ENCODE measurements at places on chromosomes 11 and 22.

DNA sequence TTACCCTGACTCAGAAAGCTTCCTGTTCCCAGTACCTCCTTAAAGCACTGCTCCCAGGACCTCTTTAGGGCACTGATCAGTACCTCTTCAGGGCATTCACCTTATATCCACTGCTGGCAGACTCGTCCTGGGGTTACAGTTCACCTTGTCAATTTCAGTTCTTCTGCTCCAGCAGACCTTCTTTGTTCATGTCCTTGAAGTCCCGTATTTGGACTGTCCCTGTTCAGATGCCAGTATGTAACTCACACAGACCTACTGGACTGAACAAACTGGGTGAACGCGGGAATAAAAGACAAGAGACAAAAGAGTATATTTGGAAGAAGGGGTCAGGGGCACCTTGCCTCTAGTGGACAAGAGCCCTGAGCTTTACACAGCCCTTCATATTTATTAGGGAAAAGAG, 31.8 kb upstream of the NCAM1 start:
- no peaks in the 10 kb centered on the region for H3K4me1 ChIP-seq
- H3K27me3 ChIP-seq, result no peaks in the 10 kb centered on the region
- DNase-seq, result no peak

- H3K27ac ChIP-seq, result no peak overlapping the region
- DNase-seq, result no peak
- no peaks in the 10 kb centered on the region for H3K4me1 ChIP-seq
- peaks cover 70% of the 10 kb centered on the region for H3K36me3 ChIP-seq
Observed at GRCh38 chr11:70422692-70423522, 24.6 kb downstream of the CTTN start.

- H3K4me3 ChIP-seq, result no peak overlapping the region
- H3K27me3 ChIP-seq, result no peaks in the 10 kb centered on the region
- peaks cover 27% of the 10 kb centered on the region for H3K36me3 ChIP-seq
- DNase-seq, result peak; percentile 87
- no peaks in the 10 kb centered on the region for H3K4me1 ChIP-seq
Observed at GRCh38 chr11:66579017-66579606, 10.7 kb upstream of the CTSF start.

- no peak for DNase-seq
- no peaks in the 10 kb centered on the region for H3K4me1 ChIP-seq
- H3K4me3 ChIP-seq, result no peak overlapping the region
- peaks cover 2% of the 10 kb centered on the region for H3K36me3 ChIP-seq
- no peaks in the 10 kb centered on the region for H3K27me3 ChIP-seq
- H3K27ac ChIP-seq, result no peak overlapping the region
Observed at GRCh38 chr11:76453248-76453647, 8.4 kb downstream of the EMSY start.

DNA sequence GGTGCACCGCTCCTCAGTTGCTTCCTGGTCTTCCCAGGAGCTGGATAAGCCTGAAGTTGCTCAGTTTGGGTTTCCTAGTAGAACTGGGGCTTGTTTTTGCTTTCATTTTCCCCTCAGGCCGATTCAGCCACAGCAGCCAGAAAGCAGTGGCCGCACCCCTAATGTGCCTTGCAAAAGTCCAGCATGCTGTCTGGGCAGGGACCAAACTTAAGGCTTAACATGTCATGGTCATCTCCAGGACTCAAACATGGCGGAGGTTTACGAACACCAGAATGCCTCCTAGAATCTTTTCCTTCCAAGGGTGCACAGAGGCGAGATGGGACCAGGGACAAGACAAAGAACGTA, 2.5 kb downstream of the GNG3 start:
- no peak for DNase-seq
- no peaks in the 10 kb centered on the region for H3K27me3 ChIP-seq
- H3K4me1 ChIP-seq, result peaks cover 2% of the 10 kb centered on the region
- peaks cover 50% of the 10 kb centered on the region for H3K36me3 ChIP-seq

- H3K27me3 ChIP-seq, result no peaks in the 10 kb centered on the region
- DNase-seq, result peak; percentile 42
- no peak overlapping the region for H3K4me3 ChIP-seq
- H3K4me1 ChIP-seq, result no peaks in the 10 kb centered on the region
Observed at GRCh38 chr11:113896156-113896879, 8.3 kb upstream of the HTR3B start.

GRCh38 chr11:68093565-68093964, 27.6 kb downstream of the CHKA start:
- peaks cover 4% of the 10 kb centered on the region for H3K36me3 ChIP-seq
- H3K27ac ChIP-seq, result no peak overlapping the region
- no peaks in the 10 kb centered on the region for H3K4me1 ChIP-seq
- no peak for DNase-seq
- H3K4me3 ChIP-seq, result no peak overlapping the region

DNA sequence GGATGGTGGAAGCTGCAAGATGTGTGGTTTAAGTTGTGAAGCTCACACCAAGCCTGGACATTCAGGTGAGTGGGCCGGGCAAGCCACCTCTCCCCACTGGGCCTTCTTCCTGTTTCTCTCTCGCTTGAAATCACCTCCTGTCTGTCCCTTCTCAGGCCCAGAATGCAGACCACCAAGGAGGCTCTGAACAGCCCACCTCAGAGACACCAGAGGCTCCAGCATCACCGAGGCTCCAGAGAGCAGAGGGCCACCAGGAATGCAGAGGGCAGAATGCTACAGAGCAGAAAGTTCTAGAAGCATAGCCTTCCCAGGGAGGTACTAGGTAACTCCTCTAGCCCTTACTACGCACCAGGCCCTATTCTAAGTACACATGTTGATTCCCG, 14.8 kb upstream of the IL2RB start:
- H3K4me1 ChIP-seq, result no peaks in the 10 kb centered on the region
- H3K27me3 ChIP-seq, result no peaks in the 10 kb centered on the region
- no peak overlapping the region for H3K27ac ChIP-seq
- DNase-seq, result no peak
- peaks cover 6% of the 10 kb centered on the region for H3K36me3 ChIP-seq

DNA sequence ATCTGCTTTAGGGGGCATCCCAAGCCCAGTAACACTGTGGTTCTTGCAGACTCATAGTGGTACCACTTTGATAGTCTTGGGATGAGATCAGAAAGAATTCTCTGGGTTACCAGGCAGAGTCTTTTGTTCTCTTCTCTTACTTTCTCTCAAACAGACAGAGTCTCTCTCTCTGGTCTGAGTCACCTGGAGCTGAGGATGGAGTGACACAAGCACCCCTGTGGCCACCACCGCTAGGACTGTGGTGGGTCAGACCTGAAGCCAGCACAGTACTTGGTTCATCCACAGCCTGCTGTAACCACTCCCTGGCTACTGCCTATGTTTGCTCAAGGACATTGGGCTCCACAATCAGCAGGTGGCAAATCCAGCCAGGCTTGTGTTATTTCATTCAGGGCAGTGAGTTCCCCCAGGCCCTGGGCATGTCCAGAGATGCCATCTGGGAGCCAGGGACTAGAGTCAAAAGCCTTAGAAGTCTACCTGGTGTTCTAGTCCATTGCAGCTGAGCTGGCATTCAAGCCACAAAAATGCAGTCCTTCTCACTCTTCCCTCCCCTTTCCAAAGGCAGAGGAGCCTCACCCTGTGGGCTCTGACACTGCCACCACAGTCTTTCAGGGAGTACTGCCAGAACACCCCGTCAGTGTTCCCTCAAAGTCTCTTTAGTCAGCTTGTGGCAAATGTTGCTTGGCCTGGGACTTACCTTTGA, 29.9 kb downstream of the ENDOD1 start:
- H3K4me3 ChIP-seq, result no peak overlapping the region
- H3K27ac ChIP-seq, result no peak overlapping the region
- H3K4me1 ChIP-seq, result no peaks in the 10 kb centered on the region
- no peak for DNase-seq

DNA sequence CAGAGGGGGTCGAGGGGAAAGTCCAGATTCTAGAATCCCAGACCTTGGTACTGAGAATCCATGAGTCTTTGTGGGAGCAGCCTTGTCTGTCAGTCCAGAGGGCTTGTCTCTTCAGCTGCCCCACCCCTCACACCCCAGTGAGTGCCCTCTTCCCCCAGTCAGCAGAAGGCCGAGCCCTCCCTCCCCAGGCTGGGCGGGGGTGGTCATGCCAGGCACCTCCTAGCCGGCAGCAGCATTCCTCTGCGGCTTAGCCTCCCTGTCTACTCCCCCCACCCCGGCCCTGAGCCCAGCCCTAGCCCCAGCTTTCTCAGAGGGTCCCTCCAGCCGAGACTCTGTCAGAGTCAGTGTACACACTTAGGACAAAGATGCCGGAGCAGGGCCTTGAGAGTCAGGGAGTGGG, 4.6 kb downstream of the SOX10 start:
- peaks cover 1% of the 10 kb centered on the region for H3K27me3 ChIP-seq
- H3K4me3 ChIP-seq, result no peak overlapping the region
- H3K36me3 ChIP-seq, result no peaks in the 10 kb centered on the region
- no peak overlapping the region for H3K27ac ChIP-seq
- H3K4me1 ChIP-seq, result no peaks in the 10 kb centered on the region

- DNase-seq, result no peak
- no peak overlapping the region for H3K4me3 ChIP-seq
- H3K36me3 ChIP-seq, result no peaks in the 10 kb centered on the region
- H3K27me3 ChIP-seq, result no peaks in the 10 kb centered on the region
Observed at GRCh38 chr11:10667521-10667885, 26.1 kb downstream of the IRAG1 start.

DNA sequence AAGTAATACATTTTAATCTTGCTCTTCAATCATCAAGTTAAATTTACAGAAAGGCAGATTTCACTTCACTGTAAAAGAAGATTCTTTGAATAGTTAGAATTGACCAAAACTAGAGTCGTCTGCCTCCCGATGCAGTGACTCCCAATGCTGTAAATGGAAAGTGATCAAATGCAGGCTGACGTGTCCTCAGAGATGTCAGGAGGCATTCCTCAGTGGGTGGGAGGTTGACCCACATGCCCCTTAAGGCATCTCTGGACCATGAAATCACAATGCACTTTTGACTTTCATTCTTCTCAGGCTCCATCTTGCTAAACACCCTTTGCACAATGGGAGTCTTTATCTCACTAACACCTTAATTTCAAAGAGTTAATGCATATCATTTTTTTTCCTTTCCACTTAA, 19.0 kb upstream of the CECR2 start:
- no peaks in the 10 kb centered on the region for H3K36me3 ChIP-seq
- no peak overlapping the region for H3K27ac ChIP-seq
- DNase-seq, result no peak
- H3K27me3 ChIP-seq, result no peaks in the 10 kb centered on the region
- H3K4me3 ChIP-seq, result no peak overlapping the region

DNA sequence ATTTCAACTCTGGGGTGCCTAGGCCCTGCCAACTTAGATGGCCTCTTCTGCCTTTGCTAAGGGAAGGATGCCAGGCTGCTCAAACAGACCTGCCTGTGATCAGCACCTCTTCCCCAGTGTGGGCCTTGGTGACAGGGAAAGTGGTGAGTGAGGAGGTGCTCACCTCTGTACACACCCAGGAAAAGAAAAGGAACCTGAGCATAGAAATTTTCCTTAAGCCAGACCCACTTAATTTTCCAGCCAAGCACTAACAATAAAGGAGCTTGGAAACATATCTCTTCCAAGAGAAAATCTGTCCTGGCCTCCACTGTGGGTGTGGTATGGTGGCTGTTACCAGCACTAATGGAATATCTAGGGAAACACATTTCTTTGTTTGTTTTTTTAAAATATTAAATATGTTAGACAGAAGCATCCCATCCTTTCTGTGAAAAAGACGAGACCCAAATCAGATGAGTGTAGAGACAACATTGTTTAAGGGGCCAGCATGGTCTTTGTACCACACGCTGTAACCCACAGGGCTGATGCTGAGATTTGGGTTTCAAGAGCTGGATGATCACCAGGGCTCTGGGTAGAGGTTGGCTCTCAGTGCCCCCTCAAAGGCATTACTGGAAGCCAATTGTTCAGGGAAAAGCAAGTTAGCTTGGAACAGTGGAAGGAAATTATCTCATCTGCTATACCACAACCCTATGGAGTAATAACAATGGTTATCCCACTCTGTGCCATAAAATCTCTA, 472.2 kb downstream of the INSC start:
- no peak overlapping the region for H3K4me3 ChIP-seq
- no peaks in the 10 kb centered on the region for H3K4me1 ChIP-seq
- no peak overlapping the region for H3K27ac ChIP-seq

DNA sequence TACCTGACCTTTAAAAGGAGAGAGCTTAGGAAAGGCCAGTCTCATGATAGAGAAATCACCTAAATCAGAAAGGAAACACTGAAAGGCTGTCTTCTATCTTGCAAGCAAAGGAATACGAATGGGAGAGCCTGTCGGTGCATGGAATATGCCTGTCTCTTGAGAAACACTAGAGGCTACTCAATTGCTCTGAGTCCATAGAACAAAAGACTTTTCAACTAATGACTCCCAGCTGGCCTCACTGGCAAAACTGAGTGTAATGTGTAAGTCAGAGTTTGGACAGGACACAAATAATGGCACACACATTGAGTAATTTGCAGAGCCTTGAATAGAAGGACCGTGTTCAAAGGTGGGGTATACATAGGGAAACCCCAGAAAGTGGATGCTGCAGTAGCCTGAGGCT, 171.0 kb upstream of the ARHGAP20 start:
- H3K27ac ChIP-seq, result no peak overlapping the region
- H3K4me1 ChIP-seq, result no peaks in the 10 kb centered on the region
- DNase-seq, result no peak
- no peak overlapping the region for H3K4me3 ChIP-seq
- H3K27me3 ChIP-seq, result no peaks in the 10 kb centered on the region

DNA sequence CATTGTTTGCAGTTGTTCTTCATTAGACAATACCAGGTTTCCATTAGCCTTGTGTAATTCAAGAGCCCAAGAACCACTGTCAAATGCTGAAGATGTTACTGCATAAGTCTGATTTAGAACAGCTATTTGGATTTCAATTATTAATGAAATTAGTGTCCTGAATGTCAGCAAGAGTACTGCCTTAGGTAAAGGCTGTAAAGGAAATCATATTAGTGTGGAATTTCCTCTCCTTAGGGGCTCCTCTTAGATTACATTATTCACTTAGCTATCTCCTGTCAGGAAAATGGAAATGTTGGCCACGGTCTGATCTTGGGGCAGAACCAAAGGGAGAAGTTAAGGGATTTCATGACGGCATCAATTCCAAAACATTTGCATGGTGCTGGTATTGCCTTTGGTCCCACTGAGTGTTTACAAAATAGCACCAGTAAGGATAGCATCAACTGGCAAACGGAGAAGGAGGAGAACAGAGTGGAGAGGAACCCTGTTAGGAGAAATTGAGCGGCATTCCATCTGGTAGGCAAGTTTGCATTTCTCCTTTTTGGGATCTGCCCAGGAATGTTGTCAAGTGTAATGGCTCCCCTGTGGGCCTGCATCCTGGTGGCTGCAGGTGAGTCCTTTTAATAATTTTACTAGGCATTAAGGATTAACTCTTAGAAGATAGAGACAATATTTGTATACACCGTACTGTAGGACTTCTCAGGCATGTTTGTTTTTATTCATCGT, at the start of gene HTR3B:
Gene HTR3B (plus strand): TSS at position 418 of the 723 bp plus-strand sequence. CDS start 138 bp downstream, at position 556.
- H3K27me3 ChIP-seq, result no peaks in the 10 kb centered on the region
- H3K4me1 ChIP-seq, result peaks cover 3% of the 10 kb centered on the region

GRCh38 chr11:130815956-130816355, 100.3 kb downstream of the SNX19 start:
- DNase-seq, result no peak
- H3K36me3 ChIP-seq, result no peaks in the 10 kb centered on the region
- no peak overlapping the region for H3K27ac ChIP-seq
- H3K27me3 ChIP-seq, result no peaks in the 10 kb centered on the region
- peaks cover 2% of the 10 kb centered on the region for H3K4me1 ChIP-seq

All from H9 (cell line).